Forelimb muscle (tissue), 1 donor: ENCODE measurements at places on chromosomes 6 and 20.

GRCh38 chr20:62938105-62938888, at the start of gene GID8:
Gene GID8 (plus strand): TSS chr20:62938147. CDS start chr20:62941503, 3,356 bp downstream.
- DNase-seq = no peak

DNA sequence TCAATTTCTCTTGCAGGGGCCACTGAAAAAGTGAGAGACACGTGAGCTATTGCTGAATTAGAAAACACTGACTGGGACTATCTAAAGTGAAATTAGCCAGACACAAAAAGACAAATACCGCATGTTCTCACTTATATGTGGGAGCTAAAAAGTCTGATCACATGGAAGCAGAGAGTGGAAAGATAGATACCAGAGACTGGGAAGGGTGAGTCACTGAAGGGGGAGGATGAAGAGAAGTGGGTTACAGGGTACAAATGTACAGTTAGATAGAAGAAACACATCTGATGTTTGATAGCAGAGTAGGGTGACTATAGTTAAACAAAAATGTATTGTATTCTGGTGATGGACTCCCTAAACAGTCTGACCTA, 13.4 kb downstream of the CST3 start:
- DNase-seq = no peak

- DNase-seq = no peak
These were observed 135.9 kb upstream of the GJE1 start for GRCh38 chr6:141996823-141997222.

DNA sequence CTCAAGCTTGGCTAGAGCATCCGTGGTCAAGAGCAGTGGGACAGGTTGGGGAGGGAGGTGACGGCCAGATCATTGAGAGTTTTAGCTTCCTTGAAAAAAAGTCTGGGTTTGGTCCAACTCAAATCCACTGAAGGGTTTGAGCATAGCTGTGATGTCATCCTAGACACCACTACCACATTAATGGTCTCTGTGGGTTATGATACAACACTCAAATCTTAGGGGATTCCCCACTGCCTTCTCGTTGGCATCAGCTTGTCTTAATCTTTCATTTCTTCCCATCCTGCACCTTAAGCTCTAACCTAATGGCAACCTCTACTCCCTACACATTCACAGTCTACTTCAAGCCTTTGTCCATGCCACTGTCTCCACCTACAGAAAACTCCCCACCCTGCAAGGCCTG, 77.3 kb downstream of the BMP6 start:
- DNase-seq = no peak

DNA sequence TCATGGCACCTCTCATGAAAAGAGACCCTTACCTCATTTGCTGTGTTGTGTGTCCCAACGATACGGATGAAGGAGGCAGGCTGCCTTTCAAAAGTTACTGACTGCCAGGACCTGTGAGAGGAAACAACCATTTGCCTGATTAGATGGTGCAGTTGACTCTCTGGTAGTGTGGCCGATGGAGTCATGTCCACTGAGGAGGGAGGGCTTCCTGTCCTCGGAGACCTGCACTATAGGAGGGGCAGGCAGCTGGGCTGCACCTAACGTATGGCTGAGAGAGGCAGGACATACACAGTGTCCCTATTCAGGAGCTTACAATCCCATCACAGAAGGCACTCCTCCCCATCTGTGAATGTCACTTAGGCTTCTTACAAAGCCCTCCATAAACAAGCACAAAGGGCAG, 373.0 kb downstream of the ZFAND3 start:
- DNase-seq = no peak

DNA sequence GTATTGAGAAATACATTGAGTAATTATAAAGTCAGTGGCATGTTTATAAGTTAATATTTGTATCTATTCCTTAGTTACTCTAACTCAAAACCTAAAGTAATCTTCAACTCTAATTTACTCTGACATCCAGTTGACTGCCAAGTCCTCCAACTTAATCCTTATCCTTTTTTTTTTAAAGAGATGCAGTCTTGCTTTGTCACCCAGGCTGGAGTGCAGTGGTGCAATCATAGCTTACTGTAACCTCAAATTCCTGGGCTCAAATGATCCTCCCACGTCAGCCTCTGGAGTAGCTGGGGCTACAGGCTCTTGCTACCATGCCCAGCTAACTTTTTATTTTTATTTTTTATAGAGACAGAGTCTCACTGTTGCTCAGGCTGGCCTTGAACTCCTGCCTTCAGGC, 24.4 kb downstream of the PTPN1 start:
- no peak for DNase-seq

- DNase-seq = no peak
These were observed 531.3 kb upstream of the JAG1 start for GRCh38 chr20:11204926-11205768.
